ENCODE measurements at places on chromosomes 16 and 17.
A peak's percentile ranks its signal among the peaks of the same experiment; 100 is the strongest.

GRCh38 chr17:79913896-79914812 is 74.9 kb upstream of the CBX4 start:
- DNase-seq = no peak

DNA sequence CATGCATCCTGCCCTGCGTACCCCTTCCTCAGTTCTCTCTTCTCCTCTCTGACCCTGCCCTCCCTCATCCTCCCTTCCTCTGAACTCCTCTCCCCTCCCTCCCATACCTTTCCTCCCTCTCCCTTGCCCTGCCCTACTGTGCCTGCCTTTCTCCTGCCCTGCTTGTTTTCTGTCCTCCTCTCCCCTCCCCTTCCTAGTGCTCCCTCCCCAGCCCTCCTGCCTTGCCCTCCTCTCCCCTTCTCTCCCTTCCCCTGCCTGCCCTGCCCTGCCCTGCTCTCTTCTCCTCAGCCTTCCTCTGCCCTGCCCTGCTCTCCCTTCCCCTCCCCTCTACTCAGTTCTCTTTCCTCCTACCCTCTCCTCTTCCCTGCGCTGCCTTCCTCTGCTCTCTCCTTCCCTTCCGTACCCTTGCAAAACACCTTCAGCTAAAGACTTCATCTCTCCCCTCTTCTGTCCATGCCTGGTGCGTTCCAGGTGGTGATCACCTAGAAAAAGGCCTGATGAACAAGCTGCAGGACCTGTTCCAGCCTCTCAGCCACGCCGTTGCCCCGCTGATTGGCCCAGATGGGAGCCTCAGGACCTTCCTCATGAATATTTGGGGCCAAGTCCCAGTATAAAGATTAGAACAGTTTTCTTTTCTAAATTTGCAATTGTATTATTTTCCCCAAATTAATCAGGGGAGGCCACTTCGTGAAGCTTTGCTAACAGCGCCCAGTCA is 290.5 kb downstream of the CPPED1 start:
- no peak for DNase-seq

DNA sequence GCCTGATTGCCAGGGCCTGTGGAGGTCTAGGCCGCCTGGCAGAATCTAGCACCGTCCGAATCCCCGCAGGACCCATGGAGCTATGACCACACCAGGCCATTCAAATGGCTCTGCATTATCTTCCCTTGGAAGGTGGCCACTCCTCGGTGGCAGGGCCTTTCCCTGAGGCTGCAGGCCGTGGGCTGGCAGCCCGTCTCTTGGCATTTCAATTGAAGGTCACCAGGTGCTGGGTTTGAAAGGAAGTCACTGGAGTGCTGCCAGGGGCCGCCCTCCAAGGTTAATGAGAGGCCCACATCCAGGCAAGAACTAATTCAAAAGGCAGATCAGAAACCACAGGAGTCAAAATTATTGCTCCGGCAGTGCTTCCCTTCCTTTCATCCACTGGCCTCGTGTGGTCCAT is 27.7 kb upstream of the CACNG5 start:
- DNase-seq = no peak

- no peak for DNase-seq
Measured at GRCh38 chr17:8369944-8370343, 6.6 kb downstream of the KRABD2 start.

DNA sequence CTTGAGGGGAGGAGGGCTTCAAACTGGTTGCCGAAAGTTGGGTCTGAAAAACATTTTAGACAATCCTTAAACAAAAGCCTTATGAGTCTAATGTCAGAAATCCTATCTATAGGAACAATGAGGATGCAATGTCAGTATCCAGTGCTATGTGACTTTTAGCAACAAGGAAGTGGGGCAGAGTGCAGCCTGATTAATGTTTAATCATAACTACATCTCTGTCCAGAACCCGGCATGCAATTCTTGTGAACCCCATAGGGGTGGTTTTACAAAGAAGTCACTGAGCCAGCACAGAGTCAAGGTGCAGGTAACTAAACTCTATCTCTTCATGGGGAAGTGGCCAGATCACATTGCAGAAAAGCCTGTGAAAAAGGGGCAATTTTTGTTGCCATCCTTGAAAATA is 267.5 kb downstream of the HS3ST4 start:
- DNase-seq = no peak

DNA sequence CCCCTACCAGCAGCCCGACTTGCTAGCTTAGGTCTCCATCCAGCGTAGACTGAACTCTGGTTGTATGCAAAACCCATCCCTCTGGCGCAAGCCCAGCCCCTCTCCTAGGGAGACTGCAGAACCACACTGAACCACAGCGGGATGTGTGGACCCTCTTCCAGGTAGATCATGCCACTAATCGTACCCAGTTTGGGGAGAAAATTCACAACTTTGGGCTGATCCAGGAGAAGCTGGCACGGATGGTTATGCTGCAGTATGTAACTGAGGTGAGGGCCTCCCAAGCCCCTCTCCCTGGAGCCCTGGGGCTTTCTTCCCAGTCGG is 3.2 kb downstream of the ACADVL start:
- no peak for DNase-seq

DNA sequence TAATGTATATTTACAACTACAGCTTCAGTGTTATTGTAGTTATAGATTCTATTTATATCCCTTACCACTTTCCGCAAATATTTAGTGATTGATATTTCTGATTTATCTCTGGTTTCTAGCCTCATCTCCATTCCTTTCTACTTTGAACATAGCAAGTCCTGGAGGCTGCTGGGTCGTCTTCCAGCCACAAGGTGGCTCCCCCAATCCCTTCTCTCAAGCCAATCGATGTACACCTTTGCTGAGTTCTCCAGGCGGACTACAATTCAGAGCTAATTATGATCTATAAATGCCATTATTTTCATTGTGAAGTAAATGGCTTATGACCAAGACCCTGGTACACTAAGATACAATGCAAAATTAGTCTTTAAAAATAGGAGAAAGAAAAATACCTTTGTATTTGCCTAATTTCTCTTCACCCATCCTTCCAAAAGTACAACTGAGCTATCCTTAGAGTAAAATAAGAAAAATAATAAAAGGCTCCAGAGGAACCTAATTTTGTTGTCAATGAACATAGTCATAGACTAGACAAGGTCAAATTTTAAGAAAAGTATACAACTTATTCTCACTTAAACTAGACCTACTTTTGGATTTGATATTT is 122.1 kb downstream of the SKAP1 start:
- DNase-seq = peak; percentile 12

GRCh38 chr17:17457680-17458079 is 19.1 kb upstream of the MED9 start:
- no peak for DNase-seq

DNA sequence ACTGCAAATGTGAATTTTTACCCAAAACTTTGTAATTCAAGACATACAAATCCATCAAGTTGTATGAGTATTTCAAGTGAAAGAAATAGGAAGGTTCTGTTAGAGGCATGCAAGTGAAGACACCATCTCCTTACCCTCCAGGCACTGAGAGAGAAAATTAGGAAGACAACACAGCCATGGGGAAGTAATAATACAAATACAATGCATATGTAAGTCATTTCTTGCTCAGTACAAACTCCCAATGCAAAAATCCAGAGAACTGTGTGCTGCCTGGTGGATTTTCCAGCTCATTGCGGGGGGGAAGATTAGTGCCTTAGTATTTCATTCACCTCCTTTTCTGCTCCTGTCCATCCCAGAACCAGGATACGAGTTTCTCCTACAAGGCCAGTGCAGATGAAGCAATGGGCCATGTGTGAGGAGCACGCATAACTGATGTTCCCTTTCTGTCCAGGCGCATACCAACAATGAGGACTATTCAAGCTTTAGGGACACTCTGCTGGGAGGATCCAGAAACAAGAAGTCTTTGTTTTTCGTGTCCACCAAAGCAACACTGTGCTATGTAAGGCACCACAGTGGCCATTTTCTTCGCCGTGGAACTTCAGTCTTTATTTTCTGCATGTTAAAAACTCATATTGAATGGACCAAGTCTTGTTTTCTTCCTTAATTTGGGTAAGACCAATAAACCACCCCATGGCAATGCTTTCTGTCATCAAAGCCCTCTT is 143.7 kb upstream of the RCVRN start:
- DNase-seq = no peak

GRCh38 chr17:4898351-4898750 is 985 bp upstream of the C17orf107 start:
- no peak for DNase-seq

GRCh38 chr16:88831838-88832237 is 20.1 kb upstream of the APRT start:
- DNase-seq = no peak

GRCh38 chr17:1060991-1061390 is 64.1 kb downstream of the TIMM22 start:
- DNase-seq = no peak

GRCh38 chr17:15942207-15942833 is 2.6 kb upstream of the ADORA2B start:
- DNase-seq = no peak

DNA sequence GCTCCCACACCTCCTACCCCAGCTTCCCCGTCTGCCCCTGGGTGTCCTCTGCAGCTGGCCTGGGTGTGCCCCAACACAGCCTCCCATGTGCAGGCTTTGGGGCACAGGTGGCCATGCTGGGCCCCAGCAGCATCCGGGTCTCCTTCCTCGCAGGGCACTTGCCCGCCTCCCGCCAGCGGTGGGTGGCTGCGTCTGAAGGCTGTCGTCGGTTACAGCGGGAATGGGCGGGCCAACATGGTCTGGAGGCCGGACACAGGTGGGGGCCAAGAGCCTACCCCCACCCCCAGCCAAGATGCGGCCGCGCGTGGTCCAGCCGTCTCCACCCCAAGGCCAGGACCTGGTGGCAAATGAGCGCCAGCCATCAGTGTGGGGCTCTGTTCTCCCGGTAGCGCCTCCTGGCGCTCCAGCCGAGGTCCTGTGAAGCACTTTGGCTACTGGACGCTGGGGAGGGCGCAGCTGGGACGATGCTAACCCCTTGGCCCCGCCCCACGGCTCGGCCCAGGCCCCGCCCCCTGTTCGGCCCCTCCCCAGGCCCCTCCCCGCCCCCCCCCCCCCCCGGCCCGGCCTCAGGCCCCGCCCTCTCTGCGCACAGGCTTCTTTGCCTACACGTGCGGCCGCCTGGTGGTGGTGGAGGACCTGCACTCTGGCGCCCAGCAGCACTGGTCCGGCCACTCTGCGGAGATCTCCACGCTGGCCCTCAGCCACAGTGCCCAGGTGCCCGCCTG is 7.3 kb upstream of the RHOT2 start:
- DNase-seq = peak; percentile 75

DNA sequence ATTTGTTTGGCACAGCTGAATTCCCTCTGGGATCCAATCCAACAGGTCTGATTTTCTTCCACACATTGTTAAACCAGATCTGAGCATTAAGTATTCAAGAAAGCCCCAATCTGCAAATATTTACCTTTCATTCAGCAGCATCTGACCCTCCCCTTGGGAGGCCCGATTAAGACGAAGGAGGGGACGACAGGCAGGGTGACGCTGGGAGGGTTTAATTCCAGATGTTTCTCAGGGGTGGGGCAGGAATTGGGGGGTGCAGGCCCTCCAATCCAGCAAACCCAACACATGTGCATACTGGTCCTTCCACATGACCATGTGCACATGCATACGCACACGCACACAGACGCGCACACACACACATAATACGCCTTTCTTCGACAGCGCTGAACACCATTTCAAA is 240.5 kb downstream of the GSG1L start:
- no peak for DNase-seq

GRCh38 chr17:74165797-74166365 is 37.6 kb upstream of the RPL38 start:
- no peak for DNase-seq

GRCh38 chr17:40026816-40027613 is 11.8 kb downstream of the CSF3 start:
- DNase-seq = peak; percentile 37

- DNase-seq = no peak
Measured at GRCh38 chr17:17792037-17792550, 44.7 kb downstream of the SREBF1 start.

DNA sequence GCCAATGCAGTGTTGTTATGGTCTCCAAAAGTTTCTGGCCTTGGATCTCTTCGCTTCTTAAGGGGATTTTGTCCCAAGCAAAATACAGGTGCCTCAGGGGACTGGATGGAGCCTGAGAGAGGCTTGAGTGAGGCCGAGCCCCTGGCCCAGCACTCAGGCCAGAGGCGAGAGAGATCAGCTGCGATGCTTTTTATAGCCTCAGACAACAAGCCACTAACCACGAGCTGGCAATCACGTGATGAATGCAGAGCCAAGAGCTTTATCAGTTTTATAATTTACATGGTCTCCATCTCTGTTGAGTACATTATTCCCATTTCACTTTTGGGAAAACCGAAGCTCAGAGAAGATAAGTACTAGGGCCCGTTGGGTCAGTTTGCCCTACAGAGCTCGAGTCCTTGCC is 360.0 kb upstream of the CDH5 start:
- no peak for DNase-seq

GRCh38 chr16:87463722-87464690 is 28.8 kb downstream of the ZCCHC14 start:
- no peak for DNase-seq

DNA sequence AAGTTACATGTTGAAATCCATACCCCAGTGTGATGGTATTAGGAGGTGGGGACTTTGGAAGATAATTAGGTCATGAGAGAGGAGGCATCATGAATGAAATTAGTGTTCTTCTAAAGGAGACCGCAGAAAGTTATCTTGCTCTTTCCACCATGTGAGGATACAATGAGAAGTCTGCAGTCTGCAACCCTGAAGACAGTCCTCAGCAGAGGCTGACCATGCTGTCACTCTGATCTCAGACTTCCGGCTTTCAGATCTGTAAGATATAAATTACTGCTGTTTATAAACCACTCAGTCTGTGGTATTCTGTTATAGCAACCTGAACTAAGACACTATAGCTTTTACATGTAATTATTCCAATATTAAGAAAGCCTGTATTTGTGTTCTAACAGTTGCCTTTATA is 116.7 kb upstream of the CES5A start:
- DNase-seq = no peak

GRCh38 chr17:34370376-34370996 is 7.5 kb upstream of the CCL1 start:
- no peak for DNase-seq

- DNase-seq = no peak
Measured at GRCh38 chr16:85457366-85457765, 155.8 kb upstream of the GSE1 start.

GRCh38 chr16:8548166-8548565 is 42.1 kb downstream of the TMEM114 start:
- DNase-seq = no peak

DNA sequence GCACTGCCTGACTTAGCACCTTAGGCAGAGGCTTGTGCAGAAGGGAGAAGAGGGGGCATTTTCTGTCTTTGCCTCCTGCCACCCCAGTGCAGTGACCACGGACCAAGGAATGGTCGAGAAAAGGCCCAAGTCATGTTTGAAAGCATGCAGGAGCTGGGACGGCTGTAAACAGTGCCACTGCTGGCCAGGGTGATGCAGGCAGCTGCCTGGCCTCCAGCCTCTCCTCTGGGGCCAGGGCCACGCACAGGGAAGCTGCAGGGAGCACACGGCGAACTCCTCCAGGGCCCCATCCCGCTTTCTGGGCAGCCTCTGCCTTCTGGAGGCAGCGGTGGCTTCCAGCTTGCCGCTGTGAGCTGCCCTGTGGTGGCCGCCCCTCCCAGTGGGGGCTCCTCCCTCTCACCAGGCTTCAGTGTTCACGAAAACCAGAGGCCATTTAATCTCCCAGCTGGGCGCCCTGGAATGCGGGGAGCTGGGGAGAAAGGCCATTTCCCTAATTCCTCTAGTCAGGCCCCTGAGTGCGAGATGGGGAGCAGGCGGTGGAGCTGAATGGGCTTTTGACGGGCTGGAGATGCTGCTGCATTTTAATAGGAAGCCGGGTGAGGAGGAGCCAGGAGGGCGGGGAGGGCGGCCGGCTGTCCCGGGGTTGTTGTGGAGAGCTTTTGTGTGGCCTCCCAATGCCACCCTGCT is 28.7 kb upstream of the DNAI2 start:
- no peak for DNase-seq

- DNase-seq = no peak
Measured at GRCh38 chr16:8967132-8967821, 3.6 kb upstream of the USP7 start.

Measured in activated naive CD4-positive, alpha-beta T cell (primary cell).